ENCODE measurements at places on chromosomes 6 and 20. TPM values are rescaled to one million over a fixed set of nuclear protein-coding genes. Genes with fewer than 3 reads are reported as not detected.

- DNase-seq = no peak
Measured at GRCh38 chr6:105035299-105035698, 78.4 kb downstream of the LIN28B start.

GRCh38 chr6:64243618-64244017 is 608.0 kb downstream of the PHF3 start:
- no peak for DNase-seq

DNA sequence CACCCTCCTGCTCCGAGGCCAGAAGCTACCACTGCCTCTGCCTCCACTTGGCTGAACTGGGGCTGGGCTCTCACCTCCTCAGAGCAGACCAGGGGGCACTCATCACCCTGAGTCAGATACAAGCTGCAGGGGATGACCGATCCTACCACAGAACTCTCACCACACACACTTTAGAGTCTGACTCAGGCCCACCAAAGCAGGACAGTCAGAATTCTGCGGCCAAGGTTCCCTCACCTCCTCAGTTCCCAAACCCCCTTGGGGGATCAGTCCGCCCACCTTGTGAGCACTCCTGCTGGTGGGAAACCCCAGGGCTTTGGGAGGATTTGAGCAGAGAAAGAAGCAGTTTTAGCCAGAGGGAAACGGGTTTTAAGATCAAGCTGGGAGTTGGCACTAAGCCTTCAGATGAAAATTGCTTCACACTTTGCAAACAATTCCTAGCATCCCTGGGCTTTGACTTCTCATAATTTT is 587.8 kb upstream of the JAG1 start:
- DNase-seq = no peak

Gene AKAP12
- 42.9 TPM for total RNA-seq

Gene OR12D3
- not detected for total RNA-seq

Gene ZNF165
- total RNA-seq = 0.62 TPM
